Hepatic stellate cell (primary cell): ENCODE measurements at places on chromosomes 4 and X.
A peak's percentile ranks its signal among the peaks of the same experiment; 100 is the strongest.

- DNase-seq, result peak; percentile 59
Observed at GRCh38 chr4:128863312-128864075, 54.0 kb downstream of the JADE1 start.

DNA sequence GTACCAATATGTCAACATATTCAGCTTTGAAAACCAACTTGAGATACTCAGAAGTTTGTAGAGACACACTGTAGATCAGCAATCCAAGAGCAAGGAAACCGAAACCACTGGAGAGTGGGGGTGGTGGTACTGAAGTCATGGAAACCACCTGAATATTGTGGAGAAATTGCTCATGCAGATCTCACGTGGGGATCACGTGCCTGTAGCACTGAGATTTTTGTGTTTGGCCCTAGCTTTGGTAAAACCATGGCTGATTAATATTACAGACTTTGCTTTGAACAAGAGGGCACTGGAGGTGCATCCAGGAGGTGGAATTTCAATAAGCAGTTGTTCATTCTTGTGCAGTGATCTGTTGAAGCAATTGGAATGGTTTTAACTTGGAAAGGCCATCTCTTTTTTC, 47.2 kb downstream of the GBA3 start:
- DNase-seq, result no peak

GRCh38 chrX:45758319-45758718, 557.6 kb upstream of the DIPK2B start:
- DNase-seq, result peak; percentile 24

- DNase-seq, result no peak
Observed at GRCh38 chr4:108867476-108867875, 104.6 kb upstream of the ETNPPL start.

GRCh38 chr4:140084385-140084784, 69.6 kb downstream of the MAML3 start:
- DNase-seq, result no peak

DNA sequence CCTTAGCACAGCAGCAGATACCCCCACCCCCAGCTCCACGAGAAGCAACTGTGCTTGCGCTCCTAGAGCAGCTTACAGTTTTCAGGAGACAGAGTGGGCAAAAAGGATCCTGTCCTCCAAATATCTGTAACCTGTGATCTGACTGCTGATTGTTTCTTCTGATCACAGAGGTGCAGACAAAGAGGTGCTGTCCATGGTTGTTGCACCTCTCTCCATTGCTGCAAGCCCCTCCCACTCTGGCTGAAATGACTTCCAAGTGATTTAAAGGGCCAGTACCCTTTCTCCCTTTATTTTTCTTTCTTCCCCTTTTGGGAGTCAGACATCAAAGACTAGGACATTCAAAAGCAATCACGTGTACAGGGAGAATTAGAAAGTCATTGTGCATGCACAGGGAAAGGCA, 205.3 kb upstream of the GEMIN8 start:
- DNase-seq, result no peak

DNA sequence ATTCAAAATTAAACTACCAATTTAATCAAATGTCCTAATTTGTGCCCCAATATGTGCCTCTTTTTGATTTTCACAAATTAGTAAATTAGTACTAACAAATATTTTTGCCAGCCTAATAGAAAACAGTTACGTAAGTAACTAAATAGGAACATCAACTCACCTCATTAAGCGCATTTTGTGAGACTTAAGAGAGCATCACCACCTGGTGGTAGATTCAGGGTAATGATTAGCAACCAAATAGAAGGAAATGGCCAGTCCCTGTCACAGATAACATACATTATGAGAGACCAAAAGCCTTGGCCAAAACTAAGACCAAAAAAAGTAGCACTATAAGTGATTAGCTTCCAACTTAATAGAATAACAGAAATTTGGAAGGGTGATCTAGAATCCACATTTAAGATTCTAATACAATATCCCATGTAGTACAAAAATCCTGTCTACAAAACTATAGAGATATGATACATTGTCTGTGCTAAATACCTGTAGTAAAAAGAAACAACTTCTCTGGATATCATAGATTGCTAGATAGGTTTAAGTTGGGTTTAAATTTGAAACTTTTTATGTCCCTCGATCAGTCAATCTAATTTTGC, 46.7 kb downstream of the C4orf46 start:
- DNase-seq, result no peak
